ENCODE measurements at places on chromosomes 4 and X.

DNA sequence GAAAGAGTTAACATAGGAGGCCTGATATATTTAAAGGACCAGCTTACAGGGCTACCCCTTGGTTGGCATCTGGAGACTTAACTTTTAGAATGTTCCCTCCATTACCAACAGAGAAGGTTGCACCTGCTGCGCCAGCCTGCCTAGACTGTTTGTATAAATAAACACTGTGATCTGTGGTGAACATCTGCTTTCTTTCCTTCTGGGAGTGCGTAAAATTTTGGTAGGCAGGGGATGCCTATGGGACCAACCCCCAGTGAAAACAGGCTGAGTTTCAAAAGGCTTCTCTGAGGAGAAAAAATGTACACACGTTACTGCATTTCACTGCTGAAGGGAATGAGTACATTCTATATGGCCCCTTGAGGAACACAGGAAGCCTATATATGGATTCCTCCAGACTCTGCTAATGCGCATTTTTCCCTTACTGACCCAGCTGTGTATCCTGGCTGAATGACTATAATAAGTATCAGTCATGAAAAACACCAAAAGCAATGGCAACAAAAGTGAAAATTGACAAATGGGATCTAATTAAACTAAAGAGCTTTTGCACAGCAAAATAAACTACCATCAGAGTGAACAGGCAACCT, 13.8 kb downstream of the CENPC start:
- DNase-seq = no peak

DNA sequence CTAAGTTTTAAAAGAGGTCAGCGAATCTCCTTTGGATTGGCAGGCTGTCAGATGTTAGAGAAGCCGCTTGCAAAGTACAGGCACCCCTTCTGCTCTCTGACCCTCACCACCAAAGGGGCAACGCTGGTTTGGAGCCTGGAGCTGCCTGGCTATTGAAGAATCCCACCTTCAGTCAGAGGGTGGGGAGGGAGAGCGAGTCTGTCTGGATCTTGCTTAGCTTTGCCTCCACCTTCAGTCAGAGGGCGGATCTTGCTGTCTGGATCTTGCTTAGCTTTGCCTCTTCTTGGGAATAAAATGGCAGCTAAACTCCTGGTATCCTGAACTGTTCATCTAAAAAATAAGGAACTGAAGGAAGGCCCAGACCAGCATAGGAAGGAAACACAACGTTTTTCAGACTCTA, 7.3 kb downstream of the CCDC110 start:
- DNase-seq = no peak

- DNase-seq = no peak
These were observed 202.2 kb downstream of the SH2D1A start for GRCh38 chrX:124548571-124548970.

DNA sequence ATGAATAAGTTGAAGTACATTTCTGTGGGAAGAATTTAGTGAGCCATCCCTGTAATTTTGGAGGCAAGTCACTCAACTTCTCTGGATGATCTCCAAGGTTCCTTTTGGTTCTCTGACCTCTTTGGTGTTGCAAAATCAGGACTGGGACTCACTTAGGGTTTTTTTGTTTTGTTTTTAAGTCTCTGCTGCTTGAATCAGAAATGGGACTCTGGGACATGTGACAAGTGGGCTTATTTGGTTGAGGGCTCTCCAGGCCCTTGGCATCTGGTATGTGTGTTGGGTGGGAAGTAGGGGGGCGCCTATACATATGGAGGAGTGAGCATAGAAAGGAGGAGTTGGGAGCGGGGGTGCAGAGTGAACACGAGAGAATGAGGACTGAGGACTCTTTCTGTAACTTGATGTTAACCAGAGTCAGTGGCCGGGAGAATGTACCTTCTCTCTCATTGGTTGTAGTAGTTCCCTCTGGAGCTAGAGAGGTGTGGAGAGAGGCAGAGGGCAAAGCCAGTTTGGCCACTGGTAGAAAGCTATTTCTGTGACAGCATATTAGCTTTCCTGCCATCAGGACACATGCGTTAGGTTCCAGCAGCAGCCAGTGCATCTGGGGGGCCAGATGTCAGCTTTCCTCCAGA, 1.9 kb downstream of the ARHGAP10 start:
- no peak for DNase-seq

DNA sequence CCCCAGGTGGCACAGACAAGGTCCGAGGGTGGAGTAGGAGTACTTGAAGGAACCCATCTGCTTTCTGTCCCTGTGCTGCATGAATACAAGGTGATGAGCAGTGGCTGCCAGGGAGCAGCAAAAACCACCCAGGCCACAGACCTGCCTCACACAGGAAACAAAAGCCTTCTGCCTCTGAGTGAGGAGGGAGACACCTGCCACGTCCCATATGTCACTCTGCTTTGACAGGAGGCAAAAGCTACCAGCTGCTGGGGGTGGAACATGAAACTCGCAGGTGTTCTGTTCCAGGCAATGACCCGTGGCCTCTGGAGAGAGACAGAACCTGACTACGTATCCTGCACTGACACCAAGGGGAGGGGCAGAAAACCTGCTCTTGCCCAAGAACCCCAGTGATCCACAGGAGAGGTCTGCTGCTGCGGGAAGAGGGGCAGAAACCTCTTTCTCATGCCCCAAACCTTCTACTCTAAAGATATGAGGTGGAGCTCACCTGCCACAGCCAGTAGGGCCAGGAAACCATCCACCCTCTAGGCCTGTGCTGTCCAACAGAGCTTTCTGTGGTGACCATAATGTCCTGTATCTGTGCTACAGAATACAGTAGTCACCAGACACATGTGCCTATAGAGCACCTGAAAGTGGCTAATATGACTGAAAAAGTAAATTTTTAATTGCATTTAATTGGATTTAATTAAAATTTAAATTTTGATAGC, 172.9 kb downstream of the PRDM5 start:
- DNase-seq = no peak

DNA sequence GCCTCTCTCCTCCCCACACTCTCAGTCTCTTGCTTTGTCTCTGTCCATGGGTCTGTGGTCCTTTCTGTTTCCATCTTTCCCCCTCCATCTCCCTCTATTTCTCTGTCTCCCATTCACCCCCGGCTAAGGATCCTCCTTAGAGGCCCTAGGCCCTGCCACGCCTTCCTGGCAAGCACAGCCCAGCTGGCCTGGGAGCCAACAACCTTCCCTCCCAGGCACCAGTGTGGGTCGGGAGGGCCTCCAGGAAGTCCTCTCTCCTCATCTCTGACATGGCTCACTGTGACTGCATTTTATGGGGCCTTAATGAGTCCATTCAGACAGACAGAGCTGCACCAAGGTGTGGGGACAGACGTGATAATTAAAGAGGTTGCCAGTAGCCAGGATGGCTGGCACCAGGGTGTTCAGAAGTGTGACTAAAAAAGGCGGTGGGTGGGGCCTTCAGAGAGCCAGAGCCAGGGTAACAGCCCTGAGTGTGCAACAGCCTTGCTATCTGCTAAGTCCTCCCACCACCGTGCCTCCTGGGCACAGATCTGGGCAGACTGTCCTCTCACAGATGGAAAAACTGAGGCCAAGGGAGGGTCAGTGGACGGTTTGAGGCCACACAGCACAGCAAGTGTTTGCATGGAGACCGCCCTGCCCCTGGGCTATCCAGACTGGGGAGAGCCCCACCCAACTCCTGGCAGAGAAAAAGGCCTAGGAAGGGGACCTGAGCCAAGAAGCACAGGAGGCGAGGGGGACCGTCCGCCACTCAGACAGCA, 31.5 kb downstream of the BLOC1S4 start:
- no peak for DNase-seq

DNA sequence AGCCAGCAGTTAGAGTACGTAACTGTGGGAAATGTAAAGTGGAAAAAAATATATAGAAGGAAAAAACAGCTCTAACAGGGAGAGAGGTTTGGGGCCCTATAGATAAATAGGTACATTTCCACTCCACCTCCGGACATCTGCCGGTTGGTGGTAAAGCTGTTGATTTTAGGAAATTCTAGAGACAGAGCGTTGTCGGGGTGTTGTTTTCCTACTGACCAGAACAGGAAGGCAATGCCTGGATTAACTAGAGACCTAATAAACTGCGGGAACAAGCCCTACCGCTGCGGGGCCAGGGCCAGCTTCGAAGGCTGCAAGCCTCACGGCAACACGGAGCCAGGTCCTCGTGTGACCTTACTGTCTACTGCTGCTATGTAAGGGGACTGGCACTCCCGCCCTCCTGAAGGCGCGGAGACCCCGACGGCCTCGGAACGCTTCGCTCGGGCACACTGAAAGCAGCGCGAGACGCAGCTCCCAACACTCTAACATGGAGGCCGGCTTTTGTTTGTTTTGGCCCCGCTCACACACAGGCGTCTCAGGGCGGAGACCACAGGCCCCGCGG, 702 bp upstream of the CDKN2AIP start:
- peak; percentile 35 for DNase-seq

DNA sequence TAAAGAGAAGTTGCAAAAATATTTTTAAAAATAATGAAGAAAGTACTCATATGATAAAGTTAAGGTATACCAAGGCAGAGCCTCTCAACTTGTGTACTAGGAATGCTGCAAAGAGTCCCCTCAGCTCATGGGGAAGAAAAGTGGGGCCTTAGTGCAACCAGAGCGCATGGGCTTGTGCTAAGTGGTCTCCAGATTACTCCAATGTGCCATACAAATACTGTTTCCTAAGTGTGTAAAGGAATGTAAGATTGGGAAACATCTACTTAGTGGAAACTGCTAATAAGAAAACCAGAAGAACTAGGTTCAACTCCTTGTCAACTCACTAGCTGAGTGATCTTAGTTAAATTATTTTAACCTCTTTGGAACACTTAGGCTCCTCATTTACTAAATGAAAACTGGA, 39.1 kb downstream of the NAF1 start:
- no peak for DNase-seq

GRCh38 chr4:101191302-101192098, 155.8 kb downstream of the PPP3CA start:
- no peak for DNase-seq

GRCh38 chr4:80360900-80361299, 25.4 kb downstream of the CFAP299 start:
- no peak for DNase-seq

- no peak for DNase-seq
These were observed 146.3 kb downstream of the LDB2 start for GRCh38 chr4:16752150-16752549.

GRCh38 chr4:139438141-139438540, 15.8 kb upstream of the RAB33B start:
- DNase-seq = no peak

DNA sequence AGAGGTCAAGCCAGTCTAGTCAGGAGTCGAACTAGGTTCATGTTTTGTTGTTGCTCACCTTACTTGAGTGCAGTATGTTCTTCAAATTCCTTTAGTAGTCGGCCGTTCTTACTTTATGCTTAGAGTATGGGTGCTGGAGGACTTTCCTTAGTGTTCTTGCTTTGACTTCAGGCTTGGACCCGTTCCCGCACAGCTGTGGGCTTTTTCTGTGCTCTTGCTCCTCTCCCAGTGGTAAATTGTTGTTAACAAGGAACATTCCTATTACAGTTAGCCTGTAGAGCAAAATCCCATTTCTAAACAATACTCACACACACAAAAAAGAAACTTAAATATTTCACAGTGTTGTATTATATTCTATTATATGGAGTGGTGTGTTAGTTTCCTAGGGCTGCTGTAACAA, 113.5 kb downstream of the RAP1GDS1 start:
- DNase-seq = no peak

DNA sequence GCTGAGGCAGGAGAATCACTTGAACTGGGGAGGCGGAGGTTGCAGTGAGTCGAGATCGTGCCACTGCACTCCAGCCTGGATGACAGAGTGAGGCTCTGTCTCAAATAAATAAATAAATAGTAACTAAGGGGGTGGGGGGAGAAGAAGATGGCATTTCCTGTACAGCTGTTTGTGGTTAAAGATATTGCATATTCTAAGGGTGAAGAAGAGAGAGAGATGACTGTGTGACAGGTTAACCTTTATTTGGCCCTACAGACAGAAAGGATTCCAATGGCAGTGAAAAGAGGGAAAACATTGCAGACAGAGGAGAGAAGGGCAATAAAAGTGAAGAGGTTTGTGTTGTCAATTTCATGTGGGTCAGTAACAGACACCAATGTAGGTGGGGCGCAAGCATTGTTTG, 9.4 kb downstream of the TASL start:
- no peak for DNase-seq

DNA sequence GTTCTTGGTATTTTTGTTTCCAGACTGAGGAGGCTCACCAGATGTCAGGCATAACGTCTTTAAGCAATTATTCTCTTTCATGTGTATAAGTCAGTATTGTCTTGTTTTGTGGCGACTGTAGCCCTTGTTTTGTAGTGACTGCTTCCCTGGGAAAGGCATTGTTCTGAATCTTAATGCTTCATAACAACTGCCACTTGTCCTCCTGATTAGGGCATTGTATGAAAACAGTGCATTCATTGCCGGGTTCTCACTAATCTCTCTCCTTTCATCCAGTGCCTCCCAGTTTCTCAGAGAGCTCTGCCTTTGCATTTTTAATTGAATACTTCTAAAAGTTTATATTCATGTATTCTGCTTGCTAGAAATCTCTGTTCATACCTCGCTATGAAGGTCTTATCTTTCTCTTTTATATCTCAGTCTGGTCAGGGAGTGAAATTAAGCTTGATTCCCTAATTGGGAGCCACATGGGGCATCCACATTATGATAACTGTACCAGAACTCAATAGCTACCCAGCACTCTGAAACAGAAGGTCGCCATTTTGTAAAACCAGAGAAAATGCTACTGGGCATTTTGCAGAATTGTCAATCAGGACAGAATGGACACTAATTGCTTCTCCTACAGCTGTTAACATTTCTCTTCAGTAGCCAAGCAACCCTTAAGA, 149.8 kb downstream of the GBA3 start:
- DNase-seq = no peak

DNA sequence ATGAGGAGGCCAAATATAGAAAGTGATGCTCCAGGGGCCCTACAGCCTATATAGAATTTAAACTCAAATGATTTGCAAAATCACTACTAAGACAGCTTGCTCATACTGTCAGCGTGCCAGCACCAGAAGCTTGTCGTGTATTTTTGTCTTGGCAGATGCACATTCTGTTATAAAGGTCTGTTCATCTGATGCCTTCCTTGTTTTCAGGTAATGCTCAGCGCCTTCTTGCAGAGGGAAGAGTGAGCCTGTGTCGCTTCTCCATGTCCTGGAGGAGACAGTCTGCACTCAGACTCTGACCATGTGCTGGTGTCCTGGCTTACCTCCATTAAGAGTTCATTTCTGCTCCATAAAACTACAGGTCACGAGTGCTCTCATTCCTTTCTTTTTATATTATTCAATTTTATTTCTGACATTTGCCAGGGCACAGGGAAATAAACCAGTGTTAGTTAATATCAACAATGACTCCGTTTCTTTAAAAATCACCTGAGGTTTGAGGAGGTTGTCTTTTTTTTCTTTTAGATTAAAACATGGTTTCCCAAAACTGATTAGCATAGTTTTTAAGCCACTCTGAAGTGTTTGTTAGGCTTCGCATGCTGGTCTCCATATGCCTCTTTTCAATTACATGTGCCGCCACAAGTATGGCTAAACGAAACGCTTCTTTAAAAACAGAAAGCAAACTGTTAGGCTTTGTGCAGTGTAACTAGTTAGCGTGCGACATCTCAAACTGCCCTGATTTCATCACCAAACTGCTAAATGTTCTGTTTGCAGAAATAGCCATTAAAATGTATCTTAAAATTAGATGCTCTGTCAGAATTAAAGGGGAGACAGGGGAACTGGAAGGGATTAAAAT, 215.2 kb upstream of the GK2 start:
- no peak for DNase-seq

GRCh38 chr4:26474551-26474950, 15.7 kb downstream of the CCKAR start:
- no peak for DNase-seq

- DNase-seq = no peak
These were observed 84.4 kb downstream of the FBXW7 start for GRCh38 chr4:152451496-152451895.

- DNase-seq = no peak
These were observed 106.4 kb downstream of the PHKA2 start for GRCh38 chrX:18877469-18877868.
